ENCODE measurements at places on chromosomes 11 and 22.

- DNase-seq = no peak
Measured at GRCh38 chr11:57357856-57358255, 19.7 kb downstream of the P2RX3 start.

- DNase-seq = no peak
Measured at GRCh38 chr11:13311570-13311969, 34.0 kb downstream of the BMAL1 start.

DNA sequence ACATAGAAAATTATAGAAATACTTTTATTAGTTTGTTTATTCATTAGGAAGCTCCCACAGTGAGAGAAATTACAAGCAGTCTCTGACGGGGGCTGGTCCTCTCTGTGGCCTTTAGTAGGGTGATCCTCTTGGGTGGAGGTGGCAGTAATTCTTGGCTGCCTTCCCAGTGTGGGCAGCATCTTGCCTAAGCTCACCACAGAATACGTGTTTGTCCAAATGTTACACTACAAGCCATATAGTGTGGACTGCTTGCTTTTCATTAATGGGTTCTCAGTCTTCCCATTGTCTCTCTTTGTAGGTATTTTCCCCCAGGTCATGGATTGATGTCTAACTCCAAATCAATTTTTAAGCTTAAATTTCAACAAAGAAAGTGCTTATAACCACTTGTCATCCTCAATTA lies 43.3 kb downstream of the ENDOD1 start:
- DNase-seq = peak; percentile 60

GRCh38 chr11:74037309-74037708 lies 28.4 kb upstream of the UCP3 start:
- no peak for DNase-seq

Measured in suppressor macrophage treated with lipopolysaccharide for 4 hours (primary cell).